ENCODE measurements at places on chromosomes 6 and 20.

DNA sequence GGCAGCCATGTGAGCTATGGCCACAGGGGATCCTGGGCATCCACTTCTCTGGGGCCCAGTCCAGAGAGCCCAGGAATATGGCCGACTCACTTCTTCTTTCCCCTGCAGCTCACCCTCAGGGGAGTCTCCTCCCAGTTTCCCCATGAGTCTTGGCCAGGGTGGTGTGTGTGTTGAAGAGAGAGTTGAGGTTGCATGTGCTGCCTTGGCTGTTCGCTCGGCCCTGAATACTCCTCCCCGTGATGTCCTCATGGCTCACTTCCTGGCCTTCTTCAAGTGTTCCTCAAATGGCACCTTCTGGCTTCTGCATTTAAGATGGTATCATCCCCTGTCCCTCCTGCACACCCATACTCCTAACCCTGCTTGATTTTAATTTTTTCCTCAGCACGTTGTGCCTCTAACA, 3.2 kb upstream of the TREML1 start:
- DNase-seq = no peak

DNA sequence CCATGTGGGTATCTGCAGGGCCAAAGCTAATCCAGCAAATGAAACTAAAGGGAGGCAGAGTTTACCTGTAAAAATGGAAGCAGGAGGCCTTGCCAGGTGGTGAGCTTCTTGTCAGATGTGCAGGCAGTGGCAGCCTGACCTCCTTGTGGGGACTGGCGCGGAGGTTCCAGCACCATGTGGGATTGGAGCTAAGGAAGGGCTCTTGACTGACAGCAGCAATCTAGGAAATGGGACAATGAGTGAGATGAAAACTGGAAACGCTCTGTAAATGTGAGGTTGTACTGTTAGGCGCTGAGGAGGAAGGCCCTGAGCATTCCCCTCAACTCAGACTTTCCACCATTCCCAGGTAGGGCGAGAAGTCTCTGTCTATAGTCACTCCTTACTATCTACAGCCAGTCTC, 81.8 kb upstream of the ARMC2 start:
- no peak for DNase-seq

GRCh38 chr6:11035616-11036350, 8.3 kb downstream of the ELOVL2 start:
- DNase-seq = no peak

DNA sequence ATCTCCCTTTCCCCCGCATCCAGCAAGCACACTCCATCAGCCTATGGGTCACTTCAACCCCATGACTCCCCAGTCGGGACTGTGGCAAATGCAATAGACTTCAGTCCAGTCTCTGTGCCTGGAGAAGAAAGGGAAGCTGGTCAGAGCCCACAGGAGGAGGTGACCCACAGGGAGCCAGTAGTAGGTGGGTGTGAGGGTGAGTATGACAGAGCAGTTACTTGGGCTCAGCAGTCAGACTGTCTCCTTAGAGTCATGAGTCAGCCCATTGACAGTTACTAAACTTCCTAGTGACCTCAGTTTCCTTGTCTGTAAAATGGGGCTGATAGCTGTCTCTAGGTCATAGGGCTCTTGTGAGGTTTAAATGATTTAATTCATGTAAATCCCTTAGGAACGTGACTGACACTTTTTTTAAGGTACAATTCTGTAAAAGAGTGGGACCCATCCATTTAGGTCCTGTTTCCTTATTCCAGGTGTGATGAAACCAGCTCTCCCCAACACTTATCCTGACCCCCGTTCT, 33.9 kb upstream of the HLA-C start:
- no peak for DNase-seq

GRCh38 chr6:168145747-168146596, 67.0 kb upstream of the FRMD1 start:
- no peak for DNase-seq

DNA sequence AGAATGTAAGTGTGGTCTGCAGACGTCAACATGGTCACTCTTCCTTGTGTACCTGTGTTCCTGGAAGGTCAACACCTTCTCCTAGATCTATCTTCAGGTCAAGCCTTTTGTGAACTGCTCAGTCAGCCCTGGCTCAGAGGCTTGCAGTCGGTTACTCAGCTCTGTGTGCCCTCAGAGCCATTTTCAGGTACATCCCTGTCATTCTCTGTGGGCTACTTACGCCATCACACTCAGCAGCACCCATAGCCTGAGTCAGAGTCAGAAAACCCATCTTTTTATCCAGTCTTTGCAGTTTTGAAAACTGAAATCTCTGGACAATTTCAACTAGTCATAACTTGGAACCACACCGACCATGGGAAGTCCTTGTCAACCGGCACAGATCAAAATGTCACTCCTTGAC, 35.3 kb downstream of the TGM3 start:
- no peak for DNase-seq

- no peak for DNase-seq
Measured at GRCh38 chr6:113182370-113183141, 674.6 kb upstream of the MARCKS start.

Data from naive thymus-derived CD8-positive, alpha-beta T cell (primary cell).